ENCODE measurements at places on chromosomes 4 and X. TPM values are rescaled to one million over a fixed set of nuclear protein-coding genes. Genes with fewer than 3 reads are reported as not detected.

GRCh38 chr4:42348247-42348646 lies 49.0 kb upstream of the SHISA3 start:
- no peak for DNase-seq

- DNase-seq: no peak
Observed at GRCh38 chrX:129945131-129945530, 37.3 kb upstream of the BCORL1 start.

DNA sequence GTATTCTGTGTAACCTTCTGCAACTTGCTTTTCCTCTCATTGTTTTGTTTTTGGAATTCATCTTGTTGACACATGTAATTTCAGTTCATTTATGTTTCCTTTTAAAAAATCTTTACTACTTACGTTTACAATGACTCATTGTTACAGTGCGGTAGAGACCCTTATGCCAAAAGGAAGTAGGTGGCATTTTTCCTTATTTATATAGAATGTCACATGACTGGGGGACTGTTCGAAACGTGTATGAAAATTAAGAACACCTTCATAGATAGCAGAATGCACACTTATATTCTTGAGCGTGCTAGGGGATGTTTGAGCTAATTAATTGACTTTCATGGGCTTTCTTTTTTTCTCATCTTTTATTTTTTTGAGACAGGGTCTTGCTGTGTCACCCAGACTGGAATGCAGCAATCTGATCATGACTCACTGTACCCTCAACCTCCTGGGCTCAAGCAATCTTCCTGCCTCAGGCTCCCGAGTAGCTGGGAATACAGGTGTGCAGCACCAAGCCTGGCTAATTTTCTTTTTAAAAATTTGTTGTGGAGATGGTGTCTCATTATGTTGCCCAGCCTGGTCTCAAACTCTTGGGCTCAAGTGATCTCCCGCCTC lies 7.3 kb downstream of the REPS2 start:
- DNase-seq: no peak

- no peak for DNase-seq
Observed at GRCh38 chrX:132004728-132005127, 18.4 kb upstream of the STK26 start.

GRCh38 chr4:15145709-15146108 lies 143.4 kb downstream of the CPEB2 start:
- no peak for DNase-seq

DNA sequence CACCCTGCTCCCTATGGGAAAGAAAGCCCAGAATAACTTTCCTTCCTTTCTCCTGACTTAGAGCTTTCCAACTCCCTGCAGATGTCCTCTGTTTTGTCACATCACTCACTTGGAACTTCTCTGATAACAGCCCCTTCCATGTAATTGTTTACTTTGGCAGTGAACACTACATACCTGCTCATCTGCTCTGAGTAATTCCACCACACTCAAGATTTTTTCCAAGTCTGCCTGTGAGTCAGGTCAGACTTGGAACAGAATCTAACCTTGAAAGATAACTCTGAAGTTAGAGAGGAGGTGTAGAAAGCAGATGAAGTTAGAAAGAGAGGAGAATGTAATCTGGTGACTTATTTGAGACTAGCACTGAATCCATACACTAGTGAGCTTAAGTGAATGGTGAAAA lies 7.4 kb downstream of the MAGEB10 start:
- no peak for DNase-seq

DNA sequence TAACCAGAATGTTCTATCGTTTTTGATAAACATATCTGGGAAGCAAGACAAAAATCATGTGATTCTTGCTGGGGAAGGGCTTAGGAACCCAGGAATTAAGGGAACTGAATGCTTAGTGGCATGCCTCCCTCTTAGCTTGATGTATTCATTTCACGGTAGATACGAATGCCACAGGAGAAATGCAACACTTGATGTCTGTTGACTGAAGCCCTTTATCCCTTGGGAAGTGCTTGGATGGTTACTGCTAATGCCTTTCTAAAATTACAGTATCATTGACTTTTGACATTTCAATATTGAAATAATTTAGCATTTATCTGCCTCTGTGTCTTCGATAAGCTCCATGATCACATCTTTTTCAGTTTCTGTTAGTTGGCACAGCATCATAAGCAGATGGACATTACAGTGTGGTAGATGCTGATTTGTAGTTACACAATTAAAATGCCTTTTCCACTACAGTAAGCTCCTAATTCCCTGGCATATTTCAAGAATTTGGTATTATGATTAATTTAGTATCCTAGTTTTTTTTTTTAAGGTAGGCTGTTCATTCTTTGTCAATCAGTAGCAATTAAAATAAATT lies 226.7 kb downstream of the ARHGAP10 start:
- DNase-seq: no peak

GRCh38 chr4:72567036-72567435 lies 2.0 kb downstream of the ADAMTS3 start:
- no peak for DNase-seq

SPIN2A gene
- 0.69 TPM for total RNA-seq

GRCh38 chr4:83248486-83248885 lies 36.1 kb downstream of the COQ2 start:
- no peak for DNase-seq

NAP1L3 gene
- total RNA-seq: 1.2 TPM

IBSP gene
- not detected for total RNA-seq

TASL gene
- total RNA-seq: 4.0 TPM

GRCh38 chrX:19842542-19842941 lies 44.9 kb downstream of the SH3KBP1 start:
- DNase-seq: no peak

GRCh38 chrX:66919280-66919832 lies 280.5 kb upstream of the EDA2R start:
- DNase-seq: no peak

GRCh38 chrX:56569378-56570057 lies 6.1 kb downstream of the UBQLN2 start:
- DNase-seq: no peak

GRCh38 chr4:138831948-138832347 lies 183.6 kb upstream of the NOCT start:
- no peak for DNase-seq

DNA sequence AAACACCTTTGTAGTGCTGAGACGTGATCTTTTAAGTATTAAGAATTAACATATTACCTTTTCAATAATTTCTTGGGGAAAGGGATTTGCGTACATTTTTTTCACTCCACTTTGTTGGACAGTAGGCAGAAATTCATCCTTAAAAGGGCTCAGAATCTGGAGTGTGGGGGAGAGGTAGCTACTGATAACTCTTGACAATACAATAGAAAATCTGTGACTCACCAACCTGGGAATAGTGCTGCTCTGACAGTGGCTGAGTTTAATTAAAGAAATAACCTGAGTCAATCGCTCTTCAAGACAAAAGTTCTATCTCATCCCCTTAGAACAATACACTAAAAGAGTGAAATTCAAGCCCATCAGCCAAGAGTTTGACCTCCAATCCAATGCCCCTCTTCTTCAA lies 60.2 kb downstream of the SLC9A7 start:
- DNase-seq: no peak

PPARGC1A gene
- total RNA-seq: 14.2 TPM

GRCh38 chr4:149795256-149795655 lies 20.4 kb downstream of the IQCM start:
- DNase-seq: peak; percentile 22

DNA sequence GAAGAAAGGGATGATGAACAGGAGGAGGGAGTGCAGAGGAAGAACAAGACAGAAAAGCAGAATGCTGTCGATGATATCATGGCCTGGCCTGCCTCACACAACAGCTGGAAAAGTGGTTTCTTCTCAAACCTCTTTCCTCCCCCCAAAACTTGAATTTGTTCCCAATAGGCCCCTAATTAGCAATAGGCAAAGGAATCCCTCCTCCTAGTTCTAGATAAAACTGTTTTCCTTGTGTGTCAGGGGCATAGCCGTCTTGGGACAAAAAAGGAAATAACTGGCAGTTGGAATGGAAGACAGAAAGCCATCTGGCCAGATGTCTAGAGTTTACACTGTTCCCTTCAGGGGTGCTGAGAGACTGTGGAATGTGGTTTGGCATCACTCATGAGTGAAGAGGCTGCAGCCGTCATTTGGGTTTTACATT lies 177.8 kb upstream of the C1QTNF7 start:
- DNase-seq: no peak

- DNase-seq: no peak
Observed at GRCh38 chr4:38075370-38076152, 115.4 kb downstream of the PTTG2 start.

DNA sequence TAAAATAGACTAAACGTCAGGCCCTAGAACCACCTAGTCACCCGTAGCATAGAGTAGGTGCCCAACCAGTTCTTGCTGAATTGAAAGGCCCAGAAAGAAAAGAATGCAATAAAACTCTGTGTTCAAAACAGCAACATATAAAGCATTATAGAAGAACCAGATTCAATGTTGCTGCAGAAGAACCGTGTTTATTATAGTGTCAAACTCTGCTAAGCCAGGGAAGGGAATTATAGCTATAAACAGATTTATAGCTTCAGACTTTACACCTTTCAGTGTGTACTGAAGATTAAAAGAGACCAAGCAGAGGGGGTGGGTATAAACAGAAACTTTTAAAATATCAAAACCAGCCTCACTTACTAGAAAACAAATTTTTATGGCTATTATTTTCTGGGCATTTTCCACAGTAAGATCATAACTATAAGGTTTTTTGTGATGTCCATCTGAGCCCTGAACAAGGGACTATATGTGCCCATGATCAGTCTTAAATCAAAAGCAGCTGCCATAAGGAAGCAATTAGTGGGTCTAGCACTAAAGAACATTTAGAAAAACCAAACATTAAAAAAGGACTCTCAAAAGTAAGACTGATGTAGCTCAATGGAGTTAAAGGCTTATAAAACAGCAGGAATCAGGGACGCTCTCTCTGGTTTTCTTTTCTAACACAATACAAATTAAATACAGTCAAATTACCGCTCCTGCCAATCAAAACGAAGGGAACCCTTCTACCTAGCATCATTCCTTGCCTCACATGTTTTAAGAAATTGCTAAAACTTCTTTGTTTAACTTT lies 219.7 kb upstream of the ETNPPL start:
- no peak for DNase-seq

- peak; percentile 73 for DNase-seq
Observed at GRCh38 chr4:1172228-1172851, at the start of gene SPON2. SPON2 (minus strand) TSS chr4:1172583.

DNA sequence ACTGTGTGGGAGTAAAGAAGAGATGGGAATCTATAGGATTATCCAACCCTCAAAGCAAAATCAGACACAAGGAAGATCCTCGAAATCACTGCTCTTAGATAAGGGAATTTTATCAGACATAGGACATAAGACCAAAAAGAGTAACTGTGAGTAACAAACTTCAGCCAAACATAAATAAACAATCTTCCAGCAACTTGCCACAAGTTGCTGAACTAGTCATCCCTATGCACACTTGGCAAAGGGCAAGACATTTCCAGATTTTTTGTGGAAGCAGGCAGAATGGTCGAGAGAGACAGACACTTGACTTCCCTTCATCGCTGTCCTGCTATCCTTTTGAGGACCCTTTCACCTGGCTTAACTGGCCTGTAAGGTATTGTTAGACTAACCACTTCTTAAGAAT lies 89.6 kb downstream of the KCNIP4 start:
- no peak for DNase-seq

- no peak for DNase-seq
Observed at GRCh38 chr4:112057470-112057869, 87.8 kb upstream of the FAM241A start.

CCDC110 gene
- total RNA-seq: 0.75 TPM

GRCh38 chr4:53479736-53480525 lies 102.5 kb downstream of the FIP1L1 start:
- no peak for DNase-seq

ADGRG2 gene
- 1.8 TPM for total RNA-seq

DNA sequence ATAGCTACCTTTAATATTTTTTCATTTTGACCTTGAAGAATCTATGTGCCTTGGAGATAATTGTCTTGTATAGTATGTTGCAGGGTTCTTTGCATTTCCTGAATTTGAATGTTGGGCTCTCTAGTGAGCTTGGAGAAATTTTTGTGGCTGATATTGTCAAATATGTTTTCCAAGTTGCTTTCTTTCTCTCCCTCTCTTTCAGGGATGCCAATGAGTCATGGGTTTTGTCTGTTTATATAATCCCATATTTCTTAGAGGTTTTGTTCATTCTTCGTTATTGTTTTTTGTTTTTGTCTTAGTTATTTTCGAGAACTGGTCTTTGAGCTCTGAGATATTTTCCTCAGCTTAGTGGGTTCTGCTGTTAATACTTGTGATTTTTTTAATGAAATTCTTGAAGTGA lies 20.7 kb downstream of the RAB40AL start:
- no peak for DNase-seq

DNA sequence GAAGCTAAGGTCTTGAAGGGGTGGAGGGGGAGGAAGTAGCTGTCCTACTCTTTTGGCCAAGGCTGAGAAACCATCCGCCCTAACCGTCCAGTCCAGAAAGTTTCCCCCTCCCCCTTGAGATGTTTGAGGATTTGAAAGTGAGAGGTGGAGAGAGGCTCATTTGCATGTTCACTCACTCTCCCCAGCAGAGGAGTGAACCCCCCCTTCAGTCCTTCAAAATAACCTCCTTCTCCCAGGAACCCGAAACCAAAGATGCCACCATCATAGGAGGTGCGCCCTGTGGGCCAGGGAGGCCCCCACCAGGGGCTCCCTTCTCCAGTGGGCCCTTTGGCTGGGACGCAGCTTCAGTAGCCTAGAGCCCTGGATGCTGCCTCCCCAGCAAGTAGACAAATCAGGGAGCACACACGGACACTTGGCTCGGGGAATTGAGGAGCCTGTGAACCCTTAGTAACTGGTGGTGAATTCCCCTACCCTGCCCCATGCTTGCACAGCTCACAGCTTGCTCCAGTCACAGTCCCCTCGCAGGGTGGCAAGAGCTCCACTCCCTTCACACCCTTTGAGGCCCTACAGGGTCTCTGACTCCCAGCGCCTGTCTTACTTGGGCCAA lies 25.6 kb downstream of the ELF4 start:
- no peak for DNase-seq

DNA sequence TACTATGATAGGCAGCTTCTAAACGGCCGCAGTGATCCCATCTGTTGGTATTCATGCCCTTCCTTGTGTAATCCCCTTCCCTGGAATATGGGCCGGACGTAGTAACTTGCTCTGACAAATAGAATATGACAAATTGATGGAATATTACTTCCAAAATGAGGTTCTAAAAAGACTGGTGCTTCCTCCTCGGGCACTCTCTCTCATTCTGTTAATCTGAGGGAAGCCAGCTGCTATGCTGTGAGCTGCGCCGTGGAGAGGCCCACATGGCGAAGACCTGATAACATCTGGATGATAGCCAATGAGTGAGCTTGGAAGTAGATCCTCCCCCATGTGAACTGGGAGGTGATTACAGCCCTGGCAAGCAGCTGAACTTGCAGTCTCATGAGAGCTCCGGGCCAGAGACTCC lies 27.2 kb upstream of the SLC25A4 start:
- peak; percentile 69 for DNase-seq

USP17L26 gene
- not detected for total RNA-seq

GRCh38 chrX:14420841-14421240 lies 108.5 kb upstream of the GLRA2 start:
- no peak for DNase-seq

GRCh38 chr4:612052-612748 lies 13.2 kb upstream of the PDE6B start:
- DNase-seq: no peak
